CD8-positive, alpha-beta T cell (primary cell): ENCODE measurements at places on chromosomes 3 and 15. TPM values are rescaled to one million over a fixed set of nuclear protein-coding genes. Genes with fewer than 3 reads are reported as not detected.

DNA sequence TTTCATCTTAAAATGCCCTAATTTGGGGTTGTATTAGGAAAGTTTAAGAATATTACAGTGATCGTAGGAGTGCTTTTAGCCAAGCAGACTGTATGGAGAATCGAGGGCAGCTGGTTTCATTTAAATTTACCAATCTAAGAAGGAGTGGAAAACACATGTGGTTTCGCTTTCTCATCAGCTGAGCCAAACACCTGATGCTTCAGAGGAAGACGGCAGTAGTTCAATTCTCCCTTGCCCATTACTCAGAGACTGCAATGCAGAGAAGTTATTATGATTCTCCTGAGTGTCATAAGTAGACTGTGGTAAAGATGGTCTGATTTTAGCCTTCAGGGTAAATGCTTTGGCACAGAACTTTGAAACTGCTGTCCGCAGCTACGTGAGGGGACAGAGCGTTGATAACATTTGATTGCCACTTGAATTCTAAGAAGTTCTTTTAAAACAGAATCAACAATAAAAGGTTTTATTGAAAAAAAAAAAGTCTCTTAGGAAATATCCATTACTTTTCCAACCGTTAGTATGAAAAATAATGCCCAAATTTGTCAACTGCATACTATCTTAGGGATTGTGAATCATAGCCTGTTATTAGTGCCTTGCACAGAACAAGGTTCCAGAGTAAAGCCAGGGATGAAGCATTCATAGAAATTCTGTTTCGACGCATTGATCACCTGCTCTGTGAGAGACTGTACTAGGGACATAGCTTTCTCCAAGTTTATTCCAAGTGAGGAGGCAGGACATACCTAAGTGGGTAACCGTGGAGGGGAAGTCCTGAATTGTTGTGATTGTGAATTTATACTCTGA is 25.6 kb downstream of the LYSMD4 start:
- DNase-seq = no peak

DNA sequence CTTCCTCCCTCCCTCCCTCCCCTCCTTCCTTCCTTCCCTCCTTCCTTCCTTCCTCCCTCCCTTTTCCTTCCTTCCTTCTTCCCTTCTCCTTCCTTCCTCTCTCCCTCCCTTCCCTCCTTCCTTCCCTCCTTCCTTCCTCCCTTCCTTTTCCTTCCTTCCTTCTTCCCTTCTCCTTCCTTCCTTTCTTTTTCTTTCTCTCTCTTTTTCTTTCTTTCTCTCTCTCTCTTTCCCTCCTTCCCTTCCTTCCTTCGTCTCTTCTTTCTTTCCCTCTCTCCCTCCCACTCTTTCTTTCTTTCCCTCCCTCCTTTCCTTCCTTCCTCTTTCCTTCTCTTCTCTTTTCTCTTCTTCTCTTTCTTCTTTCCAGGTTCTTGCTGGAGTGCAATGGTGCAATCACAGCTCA is 1.9 kb upstream of the ZNF662 start:
- no peak for DNase-seq

DNA sequence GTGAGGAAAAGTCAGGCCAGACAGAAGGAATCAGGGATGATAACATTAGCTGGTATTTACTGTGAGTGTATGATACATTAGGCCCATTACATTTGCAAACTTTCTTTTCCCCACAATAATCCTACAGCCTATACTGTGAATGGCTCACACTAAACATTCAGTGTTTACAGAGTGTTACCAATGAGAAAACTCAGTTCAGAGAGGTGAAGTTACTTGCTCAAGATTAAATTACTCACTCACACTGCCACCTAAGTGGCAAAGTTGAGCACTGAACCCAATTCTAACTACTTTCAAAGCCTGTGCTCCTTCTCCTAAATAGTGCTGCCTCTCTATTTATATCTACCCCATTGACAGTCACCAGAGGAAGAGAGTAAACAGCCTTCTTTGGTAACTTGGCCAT is 8.5 kb downstream of the XPC start:
- DNase-seq = no peak

- DNase-seq = no peak
Observed at GRCh38 chr3:128334766-128335165, 131.9 kb downstream of the DNAJB8 start.

DNA sequence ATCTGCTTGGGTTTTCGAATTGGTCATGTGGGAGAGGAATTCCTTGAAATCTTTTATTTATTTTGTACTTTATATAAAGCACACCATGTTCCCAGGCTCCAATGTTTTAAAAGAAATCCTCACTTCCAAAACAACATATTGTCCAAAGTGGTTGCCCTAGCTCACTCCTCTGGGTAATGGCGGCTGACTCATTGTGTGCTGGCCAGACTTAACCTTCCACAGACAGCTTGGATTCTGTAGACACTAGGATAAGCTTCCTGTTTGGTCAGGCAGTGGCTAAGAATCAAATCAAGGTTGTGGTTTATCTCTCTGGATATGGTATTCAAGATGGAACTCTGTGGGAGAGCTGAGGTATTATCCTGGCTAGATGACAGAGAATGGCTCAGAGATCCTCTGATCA is 55.8 kb upstream of the FAM98B start:
- no peak for DNase-seq

DNA sequence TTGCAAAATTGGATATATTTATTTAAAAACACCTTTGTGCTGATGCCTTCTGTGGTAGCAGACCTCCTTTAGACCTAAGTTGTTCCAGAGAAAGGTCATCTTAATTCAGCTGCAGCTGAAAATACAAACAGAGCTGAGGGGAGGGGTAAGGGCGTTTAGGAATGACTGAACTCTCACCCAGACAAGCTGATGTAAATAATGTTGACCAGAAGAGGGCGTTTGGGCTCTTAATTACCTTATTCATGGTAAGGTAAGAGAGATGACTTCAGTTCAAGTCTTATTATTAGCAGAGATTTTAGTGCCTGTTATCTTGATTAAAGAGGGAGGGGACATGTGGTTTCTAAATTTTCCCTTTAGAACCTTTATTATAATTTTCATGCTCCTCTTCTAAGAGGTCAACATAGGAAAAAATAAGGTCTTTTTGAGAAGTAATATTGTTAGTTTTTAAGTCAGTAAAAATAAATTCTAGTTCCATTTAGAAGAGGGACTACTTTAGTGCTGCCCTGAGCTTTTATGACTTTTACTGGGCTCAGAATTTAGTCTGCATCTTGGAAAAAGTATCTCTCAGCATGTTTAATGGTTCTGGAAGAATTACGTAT is 46.3 kb downstream of the GPR171 start:
- no peak for DNase-seq

DNA sequence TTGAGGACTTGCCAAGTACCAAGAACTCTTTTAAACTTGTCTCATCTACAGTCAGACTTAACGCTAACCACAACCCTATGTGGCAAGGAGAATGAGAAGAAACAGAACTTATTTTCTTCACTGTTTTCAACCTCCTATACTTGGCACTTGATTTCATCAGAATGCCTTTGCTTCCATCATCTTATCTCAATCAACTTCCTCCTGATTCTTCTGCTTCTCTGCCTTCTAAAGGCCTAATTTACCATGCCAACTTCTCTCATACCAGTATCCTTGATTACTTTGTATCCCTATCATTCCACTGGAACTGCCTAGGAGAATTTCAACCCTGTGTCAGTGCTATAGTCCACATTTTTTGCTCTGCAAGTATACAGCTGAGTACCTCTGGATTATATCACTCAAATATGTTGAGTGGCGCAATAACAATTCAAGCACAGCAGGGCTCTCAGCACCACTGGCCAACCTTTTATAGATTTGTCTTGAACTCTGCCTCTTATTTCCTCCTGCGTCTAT is 413.6 kb downstream of the ROBO1 start:
- no peak for DNase-seq

DNA sequence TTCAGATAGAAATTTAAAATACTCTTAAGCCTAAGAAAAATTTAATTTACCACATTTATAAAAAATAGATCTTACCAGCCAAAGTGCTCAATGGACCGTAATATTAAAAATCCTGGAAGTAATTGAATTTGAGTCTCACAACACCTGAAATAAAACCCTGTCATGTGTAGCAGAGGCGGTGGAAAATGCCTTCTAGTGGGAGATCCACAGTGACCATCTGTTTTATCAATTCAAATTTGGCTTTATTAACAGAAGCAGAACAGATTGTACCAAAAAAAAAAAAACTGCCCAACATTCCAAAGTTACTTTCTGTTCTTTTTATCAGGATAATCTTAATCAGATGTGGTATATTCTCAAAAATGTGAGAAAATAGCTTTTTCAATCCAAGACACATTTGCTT is 71.7 kb downstream of the DMXL2 start:
- DNase-seq = no peak

DNA sequence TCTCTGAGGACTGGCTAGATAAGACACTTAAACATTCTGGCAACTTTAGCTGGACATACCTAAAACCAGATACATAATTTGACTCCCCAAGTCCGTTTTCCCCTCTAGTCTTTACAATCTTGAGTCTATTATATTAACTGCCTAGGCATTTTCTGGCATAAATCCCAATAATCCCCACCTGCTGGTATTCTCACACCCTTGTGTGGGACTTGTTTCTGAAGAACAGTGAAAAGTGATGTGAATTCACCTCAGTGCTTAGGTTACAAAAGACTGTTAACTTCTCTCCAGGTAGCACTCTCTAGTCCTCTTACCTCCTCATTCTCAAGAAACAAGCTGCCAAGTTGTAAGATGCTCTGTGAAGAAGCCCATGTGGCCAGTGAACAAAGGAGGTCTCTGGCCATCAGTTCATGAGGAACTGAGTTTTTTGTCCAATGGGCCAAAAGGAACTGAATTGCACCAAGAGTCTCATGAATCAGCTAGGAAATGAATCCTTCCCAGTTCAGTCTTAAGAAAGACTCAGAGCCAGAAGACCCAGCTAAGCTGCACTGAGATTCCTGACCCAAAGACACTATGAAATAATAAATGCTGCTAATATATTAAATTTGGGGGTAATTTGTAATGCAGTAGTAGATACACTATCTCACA is 4.1 kb downstream of the OSBPL11 start:
- DNase-seq = no peak

GRCh38 chr3:192487033-192487432 is 240.3 kb downstream of the FGF12 start:
- no peak for DNase-seq

- DNase-seq = no peak
Observed at GRCh38 chr3:121720163-121720562, 29.4 kb downstream of the GOLGB1 start.

GRCh38 chr3:156729460-156730179 is 55.2 kb downstream of the TIPARP start:
- DNase-seq = no peak

- DNase-seq = no peak
Observed at GRCh38 chr15:66221126-66221525, 32.4 kb downstream of the MEGF11 start.

GRCh38 chr3:134059671-134060560 is 30.2 kb upstream of the SLCO2A1 start:
- DNase-seq = no peak

DNA sequence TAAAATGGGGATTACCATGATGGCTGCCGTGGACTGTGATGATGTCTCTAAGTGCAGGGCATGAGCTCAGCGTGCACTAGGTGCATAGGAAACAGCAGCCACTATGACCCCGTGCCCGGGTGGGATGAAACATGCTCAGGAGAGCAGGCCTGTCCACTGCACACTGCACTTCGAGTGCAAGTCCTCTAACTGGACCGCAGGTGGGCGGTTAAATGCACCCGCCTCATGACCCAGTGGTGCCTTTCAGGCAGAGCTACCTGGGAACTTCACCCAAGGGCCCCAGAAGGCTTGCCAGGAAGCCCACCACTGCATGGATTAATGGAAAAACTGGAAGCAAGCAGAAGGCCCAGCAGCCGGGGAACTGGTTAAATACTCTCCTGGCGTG is 34.0 kb downstream of the PRKCD start:
- DNase-seq = no peak

GRCh38 chr3:194621947-194622346 is 11.3 kb downstream of the TMEM44 start:
- no peak for DNase-seq

- peak; percentile 12 for DNase-seq
Observed at GRCh38 chr3:38834110-38834509, 18.1 kb upstream of the SCN10A start.

DNA sequence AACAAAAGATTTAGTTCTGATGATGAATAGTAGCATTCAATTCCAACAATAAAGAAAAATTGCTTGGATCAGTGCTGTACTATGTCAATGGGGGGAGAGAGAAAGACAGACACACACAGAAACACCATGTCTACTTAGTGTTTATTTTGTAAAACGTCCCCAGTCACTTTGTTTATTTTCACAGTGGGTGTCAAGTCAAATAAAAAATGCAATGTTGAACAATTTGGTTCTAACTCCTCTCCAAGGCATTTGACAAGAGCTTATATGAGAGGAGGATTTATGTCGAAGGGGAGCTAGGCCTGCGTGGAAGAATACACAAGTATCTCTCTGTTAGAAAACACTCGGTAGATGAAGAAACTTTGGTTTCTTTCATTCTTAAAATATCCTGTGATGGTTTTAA is 201.7 kb upstream of the SLC2A2 start:
- DNase-seq = no peak

DNA sequence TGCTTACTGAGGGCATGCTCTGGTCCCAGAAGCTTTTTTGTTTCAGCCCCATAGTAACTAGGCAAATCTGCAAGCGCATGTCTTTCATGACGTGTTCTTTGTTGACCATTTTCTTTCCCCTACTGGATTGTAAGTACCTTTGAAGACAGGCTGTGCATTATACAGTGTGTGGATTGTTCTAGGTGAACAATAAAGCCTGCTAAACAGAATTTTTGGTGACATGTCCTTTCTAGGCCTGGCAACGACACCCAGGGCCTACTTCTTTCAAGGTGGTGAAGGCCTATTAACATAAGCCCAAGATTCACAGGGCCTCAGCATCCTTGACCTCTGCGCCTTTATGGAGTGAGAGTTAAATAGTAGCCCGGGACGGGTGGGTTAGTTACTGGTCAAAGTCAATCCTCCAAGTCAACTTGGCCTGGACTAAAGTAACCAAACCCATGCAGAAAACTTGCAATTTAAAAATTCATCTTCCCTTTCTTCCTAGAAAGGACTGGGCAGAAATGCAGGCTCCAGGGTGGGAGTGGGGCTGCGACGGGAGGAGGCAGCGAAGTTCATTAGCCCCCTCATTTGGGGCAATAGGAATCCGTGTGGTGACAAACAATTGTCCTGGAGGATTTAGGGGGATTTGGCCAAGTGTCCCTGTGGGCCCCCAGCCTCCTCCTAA is 37.6 kb upstream of the TRIM71 start:
- DNase-seq = no peak

SLC25A26 gene
- 32.0 TPM for total RNA-seq

ITPKA gene
- not detected for total RNA-seq

ATP13A5 gene
- not detected for total RNA-seq

STIMATE gene
- 35.9 TPM for total RNA-seq

WWTR1 gene
- total RNA-seq = 0.11 TPM

ZNF80 gene
- total RNA-seq = 1.6 TPM

CISH gene
- total RNA-seq = 5.6 TPM

TGM4 gene
- total RNA-seq = not detected

NOP10 gene
- 36.6 TPM for total RNA-seq

UACA gene
- not detected for total RNA-seq

MKRN2OS gene
- total RNA-seq = not detected

TEX264 gene
- total RNA-seq = 21.0 TPM

HEXA gene
- total RNA-seq = 68.6 TPM

ASB14 gene
- total RNA-seq = not detected
